ENCODE measurements at places on chromosomes 2 and 18.

DNA sequence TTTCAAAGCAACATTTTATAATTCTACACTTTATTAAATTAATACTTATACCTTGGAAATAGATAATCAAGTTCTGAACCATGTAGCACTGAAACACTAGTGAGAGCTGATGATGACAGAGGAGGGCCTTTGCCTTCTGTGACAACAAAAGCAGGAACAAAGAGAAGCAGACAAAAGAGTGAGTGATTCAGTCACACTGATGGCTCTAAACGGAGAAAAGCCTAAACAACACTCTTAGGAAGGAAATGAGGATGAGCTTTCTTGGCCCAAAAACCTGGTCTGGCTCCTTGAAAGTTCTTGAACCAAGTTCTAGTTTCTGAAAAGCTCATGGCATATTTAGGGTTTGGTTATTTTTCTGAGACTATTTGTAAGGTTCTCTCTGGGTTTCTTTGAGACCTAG lies 271.9 kb downstream of the DPP10 start:
- no peak for DNase-seq

- DNase-seq, result no peak
Observed at GRCh38 chr2:30675758-30676157, 131.5 kb downstream of the CAPN13 start.

DNA sequence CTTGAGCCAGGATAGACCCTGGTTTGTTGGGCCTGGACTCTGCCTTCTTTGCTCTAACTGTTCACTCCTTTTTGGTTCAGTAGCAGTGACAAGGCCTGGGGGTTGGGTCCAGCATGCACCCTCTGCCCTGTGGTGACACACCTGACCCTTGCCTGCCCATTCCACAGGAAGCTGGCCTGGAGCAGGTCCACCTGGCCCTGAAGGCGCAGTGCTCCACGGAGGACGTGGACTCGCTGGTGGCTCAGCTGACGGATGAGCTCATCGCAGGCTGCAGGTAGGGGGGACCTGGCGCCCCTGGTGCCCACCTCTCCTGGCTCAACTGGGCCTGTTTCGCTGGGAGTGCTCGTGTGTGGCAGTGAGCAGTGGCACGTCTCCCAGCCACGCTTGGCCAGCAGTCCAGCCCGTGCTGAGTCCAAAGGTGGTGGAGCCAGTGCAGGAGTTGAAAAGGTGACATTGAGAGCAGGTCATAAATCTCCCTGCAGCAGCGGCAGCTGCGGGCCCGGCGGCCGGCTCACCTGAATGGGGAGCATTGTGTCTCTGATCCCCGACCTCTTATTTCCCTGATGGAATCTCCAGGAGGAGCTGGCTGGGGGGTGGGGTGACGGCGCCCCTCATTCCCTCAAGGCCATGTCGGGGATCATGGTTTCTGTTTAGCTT lies 102.6 kb downstream of the DYSF start:
- no peak for DNase-seq

DNA sequence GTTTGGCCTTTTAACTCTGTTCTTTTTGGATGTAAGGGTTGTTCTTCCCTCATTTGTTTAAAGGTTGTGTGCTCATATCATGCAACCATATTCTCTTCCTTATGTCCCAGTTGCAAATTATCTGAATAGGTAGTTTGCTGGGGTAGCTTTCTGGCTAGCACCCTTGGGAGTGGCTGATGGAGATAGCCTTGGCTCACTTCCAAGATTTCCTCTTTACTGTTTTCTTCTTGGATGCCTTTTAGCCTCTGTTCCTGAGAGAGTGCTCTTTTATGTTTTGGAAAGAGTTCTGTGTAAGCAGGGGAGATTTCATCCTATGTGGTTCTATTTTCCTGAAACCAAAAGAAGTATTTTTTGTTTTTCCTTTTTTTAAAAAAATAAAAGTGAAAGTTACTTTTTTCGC lies 25.4 kb downstream of the USP14 start:
- no peak for DNase-seq

DNA sequence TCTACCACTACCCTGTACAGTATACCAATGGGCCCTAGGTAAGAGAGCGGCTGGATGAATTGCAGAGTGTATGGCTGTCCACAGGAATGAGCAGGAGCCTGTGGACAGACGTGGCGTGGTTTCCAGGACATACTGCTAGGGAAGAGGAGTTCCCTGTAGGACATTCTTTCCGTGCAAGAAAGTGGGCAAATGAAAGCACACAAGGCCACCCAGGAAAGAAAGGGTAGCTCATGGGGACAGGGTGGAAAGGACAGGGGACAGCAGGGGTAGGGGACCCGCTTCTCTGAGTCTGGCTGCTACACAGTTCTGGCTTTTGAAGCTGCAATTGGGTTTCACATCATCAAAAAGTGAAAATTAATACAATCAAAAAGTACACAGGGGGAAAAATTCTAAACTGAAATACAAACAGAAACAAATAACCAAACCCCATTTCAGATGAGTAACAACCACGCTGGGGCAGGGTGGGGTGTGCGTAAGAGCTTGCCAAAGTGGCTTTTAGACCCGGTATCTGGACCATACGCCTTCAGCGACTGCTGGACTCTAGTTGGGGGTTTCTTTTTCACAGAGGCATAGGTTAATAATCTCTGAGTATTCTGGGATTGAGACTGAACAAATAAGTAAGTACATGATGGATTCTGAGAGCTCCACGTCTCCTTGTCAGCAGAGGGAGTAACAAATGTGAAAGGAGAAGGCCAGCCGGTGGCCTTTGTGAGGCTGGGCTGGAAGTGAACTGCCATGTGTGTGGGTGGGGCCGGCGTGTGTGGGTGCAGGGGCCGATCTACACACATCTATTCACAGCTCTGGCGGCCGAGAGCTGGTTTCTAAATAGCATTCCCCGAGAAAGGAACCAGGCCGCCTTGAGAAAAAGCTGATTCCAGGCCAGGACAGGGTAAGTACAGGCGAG lies 84.0 kb downstream of the HDAC4 start:
- DNase-seq, result no peak

DNA sequence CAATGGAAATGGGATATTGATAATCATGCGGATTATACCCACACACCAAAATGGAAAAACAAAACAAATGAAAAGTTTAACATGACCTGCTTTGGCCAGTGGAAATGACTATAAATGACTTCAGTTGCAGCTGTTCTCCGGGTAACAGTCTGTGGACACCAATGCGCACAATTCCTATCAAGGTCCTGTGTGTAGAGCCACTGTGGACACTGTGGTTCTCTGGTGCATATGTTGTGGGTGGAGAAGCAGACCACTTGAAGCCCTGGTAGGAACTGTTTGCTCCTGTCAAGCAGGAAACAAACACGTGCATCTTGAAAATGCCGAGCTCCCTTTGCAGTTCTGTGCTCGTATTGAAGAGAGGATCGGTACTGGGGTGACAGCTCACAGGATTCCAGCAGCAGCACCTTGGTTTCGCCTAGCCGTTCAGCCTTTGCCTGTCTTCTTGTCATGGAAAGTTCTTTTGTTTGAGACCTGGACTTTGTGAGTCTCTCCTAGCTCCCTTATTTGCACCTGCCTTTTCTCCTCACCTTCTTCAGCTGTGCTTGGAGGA lies 32.9 kb downstream of the NCK2 start:
- DNase-seq, result no peak

- DNase-seq, result no peak
Observed at GRCh38 chr2:239304533-239305221, 96.1 kb downstream of the HDAC4 start.

DNA sequence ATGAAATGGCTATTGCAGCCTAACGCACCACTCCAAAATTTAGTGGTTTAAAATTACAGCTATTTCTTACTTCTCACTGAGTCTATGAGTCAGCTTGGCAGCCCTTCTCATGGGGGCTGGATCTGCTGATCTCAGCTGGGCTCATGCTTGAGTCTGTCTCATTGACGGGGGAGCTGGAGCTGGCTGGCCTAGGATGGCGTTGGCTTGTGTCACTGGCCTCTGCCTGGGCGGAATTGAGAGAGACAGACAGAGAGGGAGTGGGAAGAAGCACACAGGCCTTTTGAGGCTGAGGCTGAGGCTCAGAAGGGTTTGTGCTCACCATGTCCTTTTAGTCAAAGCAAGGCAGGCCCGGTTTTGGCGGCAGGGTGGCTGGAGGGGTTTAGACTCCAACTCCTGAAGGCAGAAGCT lies 412.1 kb upstream of the MYT1L start:
- DNase-seq, result no peak

Data from stimulated activated CD8-positive, alpha-beta memory T cell treated with anti-CD3 and anti-CD28 coated beads, Interleukin-7, amount 100 ng/mL, for 1 hour (primary cell).